ENCODE measurements at places on chromosomes 1 and 21.

- no peak for DNase-seq
- peaks cover 61% of the 10 kb centered on the region for H3K4me1 ChIP-seq
- H3K36me3 ChIP-seq, result peaks cover 4% of the 10 kb centered on the region
Measured at GRCh38 chr1:24503059-24503751, 569 bp downstream of the RCAN3 start.

- peaks cover 5% of the 10 kb centered on the region for H3K27me3 ChIP-seq
Measured at GRCh38 chr1:152899027-152899426, 9.3 kb upstream of the IVL start.

GRCh38 chr1:156422602-156423091 lies 53.6 kb downstream of the RHBG start:
- no peaks in the 10 kb centered on the region for H3K36me3 ChIP-seq
- no peak for DNase-seq
- H3K27me3 ChIP-seq, result peaks cover 57% of the 10 kb centered on the region

DNA sequence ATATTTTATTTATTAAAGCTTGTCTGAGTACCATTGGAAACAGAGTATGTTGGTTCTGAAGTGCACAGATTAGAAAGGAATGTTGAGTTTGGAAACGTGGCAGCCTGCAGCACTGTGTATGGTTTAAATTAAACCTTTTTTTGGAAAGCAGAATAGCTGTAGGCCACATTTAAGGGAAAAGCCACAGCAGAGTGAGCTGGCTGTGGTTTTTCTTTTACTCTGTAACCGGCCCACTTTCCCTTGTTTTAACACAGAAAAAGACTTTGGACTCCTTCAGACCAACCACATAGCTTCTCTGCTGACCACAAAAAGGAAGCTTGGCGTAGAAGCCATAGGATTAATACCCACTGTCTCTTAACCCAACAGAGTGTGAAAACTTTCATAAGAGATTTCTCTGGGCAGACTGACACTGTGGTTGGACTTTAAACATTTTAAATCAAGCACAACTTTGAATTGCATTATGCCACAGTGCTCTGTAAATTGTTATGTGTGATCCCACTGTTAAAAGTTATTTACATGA lies 75.2 kb downstream of the NFIA start:
- H3K27me3 ChIP-seq, result no peaks in the 10 kb centered on the region
- no peak overlapping the region for H3K27ac ChIP-seq
- no peaks in the 10 kb centered on the region for H3K36me3 ChIP-seq
- H3K4me1 ChIP-seq, result peaks cover 5% of the 10 kb centered on the region
- H3K4me3 ChIP-seq, result no peak overlapping the region

GRCh38 chr1:169161496-169162194 lies 55.2 kb downstream of the ATP1B1 start:
- no peaks in the 10 kb centered on the region for H3K36me3 ChIP-seq
- no peak overlapping the region for H3K27ac ChIP-seq
- no peak overlapping the region for H3K4me3 ChIP-seq
- H3K27me3 ChIP-seq, result no peaks in the 10 kb centered on the region

DNA sequence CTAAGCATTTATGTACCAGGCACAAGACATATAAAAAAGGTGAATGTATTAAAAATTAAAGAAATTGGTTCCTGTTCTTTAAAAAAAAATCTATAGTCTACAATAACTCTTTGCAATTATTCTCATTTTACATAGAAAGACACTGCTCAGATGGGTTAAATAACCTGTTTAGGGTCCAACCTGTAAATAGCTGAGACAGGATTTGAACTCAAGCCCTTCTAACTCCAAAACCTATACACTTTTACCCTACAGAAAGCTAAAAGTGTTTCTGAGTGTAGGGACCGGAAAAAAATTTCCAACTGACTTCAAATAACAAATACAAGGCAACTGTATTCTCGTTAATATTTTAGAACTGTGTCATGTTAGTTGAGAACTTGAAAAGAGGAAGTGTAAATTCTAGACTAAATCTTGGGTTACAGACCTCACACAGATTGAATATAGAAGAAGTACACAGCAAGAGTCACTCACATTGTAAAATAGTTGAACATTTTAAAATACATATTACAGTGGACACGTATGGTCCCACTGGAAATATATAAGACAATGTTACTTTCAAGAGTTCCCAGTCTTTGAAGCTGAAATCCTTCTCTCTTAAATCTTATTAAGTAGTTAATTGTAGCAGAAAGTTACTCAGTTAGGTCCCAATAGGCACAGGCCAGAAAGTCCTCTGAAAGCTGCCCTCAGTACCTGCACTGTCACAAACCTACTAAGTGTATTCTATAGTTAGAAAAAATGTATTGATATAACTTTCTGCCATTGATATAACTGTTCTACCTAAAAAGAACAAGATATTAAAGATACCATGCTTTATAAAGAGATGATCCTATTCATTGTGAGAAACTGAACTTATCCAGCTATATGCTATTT lies 7.3 kb downstream of the EDEM3 start:
- DNase-seq, result no peak
- H3K27ac ChIP-seq, result no peak overlapping the region
- H3K4me1 ChIP-seq, result peaks cover 7% of the 10 kb centered on the region
- H3K27me3 ChIP-seq, result no peaks in the 10 kb centered on the region

DNA sequence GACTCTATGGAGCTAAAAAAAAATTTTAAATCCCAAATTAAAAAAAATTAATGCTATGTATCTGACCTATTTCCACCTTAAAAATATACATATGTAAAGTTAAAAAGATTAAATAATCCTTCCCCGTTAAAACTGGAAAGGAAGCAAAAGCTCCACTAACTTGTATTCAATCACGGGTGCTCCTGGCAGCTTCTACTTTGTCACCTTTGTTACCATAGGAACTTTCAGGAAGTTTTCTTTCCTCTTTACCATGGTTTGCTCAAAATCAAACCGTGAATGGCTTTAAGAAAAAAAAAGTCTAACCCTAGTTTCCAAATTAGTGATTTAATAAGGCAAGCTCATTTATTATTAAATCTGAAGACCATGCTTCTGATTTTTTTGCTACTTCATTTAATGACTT lies 3.5 kb downstream of the GPATCH2 start:
- no peaks in the 10 kb centered on the region for H3K27me3 ChIP-seq
- peaks cover 7% of the 10 kb centered on the region for H3K4me1 ChIP-seq
- H3K36me3 ChIP-seq, result no peaks in the 10 kb centered on the region
- no peak overlapping the region for H3K4me3 ChIP-seq

DNA sequence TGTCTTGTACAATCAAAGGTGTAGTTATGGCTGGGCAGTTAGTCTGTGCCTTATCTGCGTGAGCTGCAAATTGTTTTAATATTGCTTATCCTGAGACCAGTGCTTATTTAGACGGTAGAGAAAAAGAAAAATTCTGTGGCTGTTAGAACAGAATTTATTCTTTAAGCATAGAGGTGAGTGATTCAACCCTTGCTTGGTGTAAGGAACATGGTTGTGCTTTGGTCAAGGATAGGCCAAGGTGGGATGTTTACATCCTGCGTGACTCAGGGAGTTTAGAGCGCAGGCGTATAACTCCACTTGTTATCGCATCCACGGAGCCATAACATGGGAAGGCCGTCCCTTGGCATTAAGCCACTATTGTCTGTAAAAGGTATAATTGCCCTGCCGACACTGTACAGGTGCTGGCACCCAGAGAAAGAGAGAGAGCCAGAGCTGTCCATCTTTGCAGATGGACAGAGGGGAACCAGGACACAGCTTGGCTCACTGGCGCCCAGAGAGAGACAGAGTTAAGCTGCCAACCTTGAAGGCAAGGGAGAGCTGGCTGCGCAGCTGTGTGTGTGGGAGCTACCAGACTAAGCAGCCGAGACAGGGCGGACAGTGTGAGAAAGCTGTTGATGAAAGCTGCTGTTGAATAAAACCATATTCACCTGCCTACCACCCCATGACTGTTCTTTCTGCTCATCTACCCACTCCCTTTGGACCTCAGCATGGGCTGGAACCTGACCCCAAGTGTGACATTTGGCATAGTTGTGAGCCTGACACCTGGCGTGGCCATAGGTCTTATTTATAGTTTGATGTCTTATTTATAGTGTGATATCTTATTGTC lies 200.4 kb downstream of the DYRK1A start:
- no peaks in the 10 kb centered on the region for H3K36me3 ChIP-seq
- no peaks in the 10 kb centered on the region for H3K27me3 ChIP-seq
- H3K4me3 ChIP-seq, result no peak overlapping the region
- H3K27ac ChIP-seq, result no peak overlapping the region
- H3K4me1 ChIP-seq, result peaks cover 28% of the 10 kb centered on the region

- H3K4me3 ChIP-seq, result no peak overlapping the region
- H3K27ac ChIP-seq, result no peak overlapping the region
- peaks cover 98% of the 10 kb centered on the region for H3K36me3 ChIP-seq
- DNase-seq, result no peak
Measured at GRCh38 chr1:39354572-39354971, 136.9 kb upstream of the BMP8A start.

DNA sequence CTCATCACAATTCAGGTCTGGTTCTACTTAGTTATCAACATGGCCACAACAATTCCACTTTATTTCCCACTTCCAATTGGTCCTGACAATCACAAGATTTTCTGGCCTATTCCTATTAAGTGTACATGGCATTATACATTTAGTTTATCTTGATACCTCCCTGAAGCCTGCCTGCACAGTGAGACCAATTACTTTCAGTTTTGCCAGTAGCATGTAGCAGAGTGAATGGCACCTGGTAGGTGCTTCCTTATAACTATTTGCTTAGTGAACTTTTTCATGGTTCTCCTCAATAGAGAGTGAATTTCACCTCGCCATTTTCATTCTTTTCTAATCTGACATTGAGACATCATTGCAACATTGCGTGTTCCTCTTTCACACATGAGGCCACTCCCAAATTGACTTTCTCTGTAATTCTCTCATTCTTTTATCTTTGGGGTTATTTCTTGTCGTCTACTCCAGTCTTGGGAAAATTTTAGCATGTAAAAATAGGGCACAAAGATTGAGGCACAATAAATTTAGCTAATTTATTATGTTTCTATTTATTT lies 124.3 kb downstream of the DISC1 start:
- peaks cover 27% of the 10 kb centered on the region for H3K36me3 ChIP-seq
- no peaks in the 10 kb centered on the region for H3K27me3 ChIP-seq
- H3K4me3 ChIP-seq, result no peak overlapping the region
- H3K4me1 ChIP-seq, result no peaks in the 10 kb centered on the region

GRCh38 chr1:50846224-50846839 lies 113.7 kb downstream of the FAF1 start:
- no peak overlapping the region for H3K27ac ChIP-seq
- H3K4me3 ChIP-seq, result no peak overlapping the region
- no peaks in the 10 kb centered on the region for H3K4me1 ChIP-seq
- no peaks in the 10 kb centered on the region for H3K36me3 ChIP-seq

DNA sequence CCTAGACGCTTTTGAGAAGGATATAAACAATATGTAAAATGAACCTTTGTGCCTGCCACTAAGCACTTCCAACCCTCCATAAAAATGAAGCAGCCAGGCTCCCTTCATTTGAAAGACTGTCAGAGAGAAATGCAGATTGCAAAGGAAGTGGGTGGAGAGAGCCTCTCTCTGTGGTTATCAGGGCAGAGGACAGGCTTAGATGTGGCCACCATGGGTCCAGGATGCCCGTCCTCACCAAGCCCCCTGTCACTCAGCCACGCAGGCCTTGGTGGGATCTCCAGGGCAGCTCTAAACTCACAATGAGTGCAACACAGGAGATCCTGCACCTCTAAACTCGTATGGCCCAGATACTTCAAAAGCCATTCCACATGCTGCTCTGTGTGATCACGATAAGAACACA lies 37.9 kb downstream of the TMPRSS2 start:
- no peak for DNase-seq
- H3K27me3 ChIP-seq, result peaks cover 10% of the 10 kb centered on the region
- H3K4me1 ChIP-seq, result peaks cover 2% of the 10 kb centered on the region
- H3K36me3 ChIP-seq, result no peaks in the 10 kb centered on the region
- H3K27ac ChIP-seq, result no peak overlapping the region

GRCh38 chr1:161364332-161364731 lies 3.3 kb downstream of the CFAP126 start:
- DNase-seq, result no peak
- H3K27me3 ChIP-seq, result no peaks in the 10 kb centered on the region

DNA sequence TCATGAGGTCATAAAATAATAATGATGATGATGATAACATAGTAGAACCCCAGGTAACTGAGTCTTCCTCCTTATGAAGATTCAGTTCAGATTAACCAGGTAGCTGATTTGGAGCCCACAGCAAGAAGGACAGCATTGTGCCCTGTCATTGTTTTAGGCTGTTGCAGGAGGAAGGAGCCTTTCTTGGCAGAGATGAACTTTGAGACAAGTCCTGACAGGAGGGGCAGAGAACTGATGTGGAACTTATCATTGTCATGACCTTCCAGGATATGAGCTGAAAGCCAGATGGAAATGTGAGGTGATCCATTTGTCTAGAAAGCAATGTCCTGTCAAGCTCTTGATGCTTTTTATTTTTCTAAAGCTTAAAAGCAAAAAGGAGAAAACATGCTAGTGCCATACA lies 132.6 kb upstream of the COA6 start:
- H3K4me3 ChIP-seq, result no peak overlapping the region
- DNase-seq, result no peak
- no peaks in the 10 kb centered on the region for H3K36me3 ChIP-seq
- H3K27ac ChIP-seq, result no peak overlapping the region

GRCh38 chr1:68145418-68146126 lies 86.8 kb downstream of the WLS start:
- no peak overlapping the region for H3K4me3 ChIP-seq
- H3K27me3 ChIP-seq, result peaks cover 4% of the 10 kb centered on the region
- no peaks in the 10 kb centered on the region for H3K36me3 ChIP-seq
- no peak overlapping the region for H3K27ac ChIP-seq

GRCh38 chr1:225678545-225678944 lies 25.6 kb upstream of the ENAH start:
- DNase-seq, result no peak
- H3K4me1 ChIP-seq, result peaks cover 4% of the 10 kb centered on the region
- peaks cover 11% of the 10 kb centered on the region for H3K27me3 ChIP-seq
- H3K27ac ChIP-seq, result no peak overlapping the region

- H3K27ac ChIP-seq, result no peak overlapping the region
- H3K36me3 ChIP-seq, result peaks cover 45% of the 10 kb centered on the region
- no peaks in the 10 kb centered on the region for H3K4me1 ChIP-seq
- no peak for DNase-seq
Measured at GRCh38 chr21:45192332-45192731, 95.4 kb downstream of the POFUT2 start.

DNA sequence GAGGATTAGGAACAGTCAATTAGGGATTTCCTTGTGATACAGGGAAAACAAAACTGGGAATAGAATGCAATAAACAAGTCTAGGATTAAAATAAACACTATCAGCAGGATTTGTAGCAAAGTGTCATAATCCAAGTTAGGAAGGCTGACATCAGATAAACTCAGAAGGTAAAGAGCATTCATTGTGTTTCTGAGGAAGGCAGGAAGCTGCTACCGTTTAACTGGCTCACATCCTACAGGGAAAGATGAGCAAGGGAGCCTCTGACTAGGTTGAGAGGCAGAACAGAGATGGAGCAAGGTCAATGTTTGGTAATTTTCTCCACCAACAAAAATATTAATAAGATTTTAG lies 124.7 kb downstream of the POU2F1 start:
- no peak overlapping the region for H3K4me3 ChIP-seq
- H3K36me3 ChIP-seq, result no peaks in the 10 kb centered on the region
- no peaks in the 10 kb centered on the region for H3K4me1 ChIP-seq

GRCh38 chr1:102045752-102046151 lies 49.0 kb upstream of the OLFM3 start:
- H3K4me1 ChIP-seq, result no peaks in the 10 kb centered on the region
- H3K4me3 ChIP-seq, result no peak overlapping the region
- no peak for DNase-seq
- H3K27me3 ChIP-seq, result no peaks in the 10 kb centered on the region

- H3K4me3 ChIP-seq, result no peak overlapping the region
- no peak overlapping the region for H3K27ac ChIP-seq
- no peaks in the 10 kb centered on the region for H3K27me3 ChIP-seq
- H3K4me1 ChIP-seq, result no peaks in the 10 kb centered on the region
- H3K36me3 ChIP-seq, result no peaks in the 10 kb centered on the region
- DNase-seq, result no peak
Measured at GRCh38 chr21:39087238-39088030, 95.8 kb downstream of the PSMG1 start.

All from CD4-positive, alpha-beta T cell (primary cell).